ENCODE measurements at places on chromosomes 16 and 17. TPM values are rescaled to one million over a fixed set of nuclear protein-coding genes. Genes with fewer than 3 reads are reported as not detected.

DNA sequence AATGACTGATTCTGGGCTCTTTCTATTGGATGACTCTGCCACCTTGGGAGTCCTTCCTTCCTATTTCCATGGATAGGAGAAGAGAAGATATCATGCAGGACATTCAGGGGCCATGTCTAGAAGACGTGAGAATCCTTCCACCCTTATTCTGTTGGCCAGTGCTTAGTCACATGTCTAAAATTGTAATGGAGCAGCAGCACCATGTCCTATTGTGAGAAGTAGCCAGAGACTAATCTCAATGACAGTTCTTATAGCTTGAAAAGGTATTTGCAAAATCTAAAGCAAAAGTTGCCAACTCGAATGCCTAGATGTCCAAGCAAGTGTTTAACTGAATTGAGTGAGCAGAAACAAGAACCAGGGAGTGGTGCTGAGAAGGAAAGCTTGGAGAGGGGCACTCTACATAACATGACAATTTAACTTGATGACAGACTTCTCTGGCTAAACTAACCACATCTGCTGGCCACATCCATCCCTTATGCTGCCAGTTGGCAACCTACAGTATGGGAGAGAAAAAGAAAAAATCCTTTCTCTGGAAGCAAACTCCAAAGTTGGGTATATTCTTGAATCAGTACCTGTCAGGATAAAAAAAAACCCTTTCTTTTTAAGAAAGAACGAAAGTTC, 225.7 kb downstream of the CDH13 start:
- peak; percentile 19 for DNase-seq

DNA sequence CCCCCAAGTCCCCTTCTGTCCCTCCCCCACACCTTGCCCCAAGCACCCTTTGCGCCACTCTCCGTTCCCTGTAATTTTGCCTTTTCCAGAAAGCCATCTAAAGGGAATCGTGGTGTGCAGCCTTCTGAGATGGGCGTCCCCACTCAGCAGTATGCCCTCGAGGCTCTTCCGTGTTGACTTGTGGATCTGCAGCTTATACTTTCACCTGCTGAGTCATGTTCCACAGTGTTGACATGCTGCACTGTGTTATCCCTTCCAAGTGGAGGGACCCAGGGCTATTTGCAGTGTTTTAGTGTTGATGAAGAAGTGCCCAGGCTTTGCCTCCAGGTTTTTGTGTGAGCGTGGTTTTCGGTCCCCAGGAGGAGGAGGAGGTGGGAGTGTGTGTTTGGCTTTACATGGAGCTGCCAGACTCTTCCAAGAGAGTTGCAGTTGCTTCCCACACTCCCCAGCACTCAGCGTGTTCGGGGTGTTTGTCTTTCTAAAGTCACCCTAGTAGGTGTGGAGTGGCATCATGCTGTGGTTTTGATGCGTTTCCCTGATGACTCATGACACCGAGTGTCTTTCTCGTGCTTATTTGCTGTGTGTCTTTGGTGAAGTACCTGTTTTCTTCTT, 32.1 kb upstream of the JPT2 start:
- DNase-seq = peak; percentile 33

DNA sequence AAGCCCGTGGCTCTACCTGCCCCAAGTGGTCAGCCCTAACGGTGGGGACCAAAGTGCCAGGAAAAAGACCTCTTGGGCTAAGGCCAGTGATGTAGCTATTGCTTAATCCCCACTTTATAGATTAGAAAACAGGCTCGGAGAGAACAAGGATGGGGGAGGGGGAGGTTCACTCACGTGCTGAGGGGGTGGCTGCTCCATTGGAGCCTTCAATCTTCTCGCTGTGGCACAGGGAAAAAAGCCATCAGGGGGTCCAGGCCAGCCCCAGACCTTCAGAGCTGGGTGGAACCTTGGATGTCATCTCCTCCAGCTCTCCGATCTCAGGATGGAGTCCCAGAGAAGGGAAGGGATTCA, 45.9 kb downstream of the SRCIN1 start:
- no peak for DNase-seq

- DNase-seq = peak; percentile 20
Measured at GRCh38 chr17:12665263-12666210, at the start of gene MYOCD. TSS of gene MYOCD (plus strand) at chr17:12665890. CDS start at chr17:12666189, 299 bp downstream.

- no peak for DNase-seq
Measured at GRCh38 chr17:2241823-2242222, 61.8 kb downstream of the SMG6 start.

DNA sequence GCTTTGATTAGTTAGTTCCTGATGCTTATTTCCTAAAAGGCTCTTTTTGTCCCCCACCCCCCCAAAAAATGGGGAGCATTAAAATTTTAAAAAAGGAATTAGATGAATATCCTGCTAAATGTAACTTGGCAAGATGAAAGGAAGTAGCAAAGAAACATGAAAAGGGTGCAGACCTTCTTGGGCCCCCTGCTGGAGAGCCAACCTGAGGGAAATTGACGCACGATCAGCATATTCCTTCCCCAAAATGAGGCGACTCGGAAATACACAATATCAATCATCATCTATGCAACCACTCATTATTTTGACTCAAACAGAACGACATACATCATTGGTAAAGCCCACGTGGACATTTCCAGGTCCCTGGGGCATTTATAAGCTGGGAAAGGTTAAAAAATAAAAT, 59.7 kb downstream of the GRIN2A start:
- DNase-seq = no peak

DNA sequence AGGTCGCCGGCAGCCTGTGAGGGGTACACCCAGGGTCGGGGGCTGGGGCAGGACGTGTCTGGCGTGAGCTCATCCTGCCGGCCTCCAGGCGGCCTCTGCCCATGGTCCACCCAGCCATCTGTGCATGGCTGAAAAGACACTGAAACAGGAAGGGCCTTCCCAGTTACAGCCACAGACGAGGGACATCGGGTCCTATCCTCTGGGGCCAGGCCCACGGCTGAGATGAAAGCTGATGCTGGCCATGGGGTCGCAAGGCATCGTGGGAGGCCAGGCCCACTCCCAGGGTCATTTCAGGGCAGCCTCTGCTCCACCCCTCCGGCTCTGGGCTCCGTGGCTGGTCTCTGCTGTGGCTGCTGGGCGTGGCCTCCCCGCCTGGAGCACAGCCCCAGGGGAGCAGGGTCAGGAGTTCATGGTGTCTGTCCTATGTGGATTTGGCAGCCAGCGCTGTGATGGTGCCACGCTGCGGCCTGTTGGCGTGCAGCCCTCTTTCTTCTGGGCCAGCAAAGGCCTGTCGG, 16.6 kb upstream of the ATP6V0C start:
- peak; percentile 86 for DNase-seq

- DNase-seq = peak; percentile 75
Measured at GRCh38 chr17:60604686-60605334, 4.8 kb downstream of the PPM1D start.

GRCh38 chr16:79883494-79883893, 283.0 kb upstream of the MAF start:
- DNase-seq = no peak

- DNase-seq = no peak
Measured at GRCh38 chr17:33704856-33705255, 411.8 kb upstream of the ASIC2 start.

GRCh38 chr16:56591377-56592060, 2.2 kb downstream of the MT3 start:
- no peak for DNase-seq

Gene CCL23
- total RNA-seq = not detected

Gene CBX8
- total RNA-seq = 5.3 TPM

Gene MMP28
- 0.99 TPM for total RNA-seq

Gene KCTD19
- not detected for total RNA-seq

Gene CHST4
- not detected for total RNA-seq

Gene NLK
- total RNA-seq = 20.8 TPM

Gene RASL10B
- total RNA-seq = 1.3 TPM

Gene VMO1
- total RNA-seq = not detected

Gene C16orf86
- 11.6 TPM for total RNA-seq

Gene SDR42E1
- 1.0 TPM for total RNA-seq
